ENCODE measurements at places on chromosomes 7 and 10. TPM values are rescaled to one million over a fixed set of nuclear protein-coding genes. Genes with fewer than 3 reads are reported as not detected.

Gene ACSM6
- total RNA-seq = not detected

Gene HABP2
- total RNA-seq = not detected

Gene VWA2
- total RNA-seq = not detected

Gene PCDH15
- not detected for total RNA-seq

Gene SYT15
- total RNA-seq = 0.75 TPM

Gene C10orf62
- total RNA-seq = not detected

Gene CCDC172
- not detected for total RNA-seq
